Fibroblast of lung (primary cell): ENCODE measurements at places on chromosomes 6 and 20.
A peak's percentile ranks its signal among the peaks of the same experiment; 100 is the strongest.

DNA sequence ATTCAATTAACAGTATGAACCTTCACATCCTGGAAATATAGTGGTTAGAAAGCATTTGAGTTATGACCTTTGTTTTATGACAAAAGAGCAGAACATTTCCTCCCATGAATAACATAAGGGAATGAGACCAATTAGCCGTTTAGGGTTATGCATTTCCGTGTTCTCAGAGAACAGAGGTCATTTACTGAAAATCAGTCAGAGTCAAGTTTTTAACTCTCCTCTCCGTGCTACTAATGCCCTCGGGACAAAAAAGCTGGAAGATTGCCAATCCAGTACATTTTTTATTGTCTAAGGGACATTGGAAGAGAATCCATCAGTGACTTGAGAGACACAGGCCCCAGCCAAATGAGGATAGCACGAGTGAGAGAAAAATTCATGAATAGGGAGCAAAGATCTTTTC is 632.7 kb downstream of the RFPL4B start:
- peak; percentile 64 for DNase-seq

DNA sequence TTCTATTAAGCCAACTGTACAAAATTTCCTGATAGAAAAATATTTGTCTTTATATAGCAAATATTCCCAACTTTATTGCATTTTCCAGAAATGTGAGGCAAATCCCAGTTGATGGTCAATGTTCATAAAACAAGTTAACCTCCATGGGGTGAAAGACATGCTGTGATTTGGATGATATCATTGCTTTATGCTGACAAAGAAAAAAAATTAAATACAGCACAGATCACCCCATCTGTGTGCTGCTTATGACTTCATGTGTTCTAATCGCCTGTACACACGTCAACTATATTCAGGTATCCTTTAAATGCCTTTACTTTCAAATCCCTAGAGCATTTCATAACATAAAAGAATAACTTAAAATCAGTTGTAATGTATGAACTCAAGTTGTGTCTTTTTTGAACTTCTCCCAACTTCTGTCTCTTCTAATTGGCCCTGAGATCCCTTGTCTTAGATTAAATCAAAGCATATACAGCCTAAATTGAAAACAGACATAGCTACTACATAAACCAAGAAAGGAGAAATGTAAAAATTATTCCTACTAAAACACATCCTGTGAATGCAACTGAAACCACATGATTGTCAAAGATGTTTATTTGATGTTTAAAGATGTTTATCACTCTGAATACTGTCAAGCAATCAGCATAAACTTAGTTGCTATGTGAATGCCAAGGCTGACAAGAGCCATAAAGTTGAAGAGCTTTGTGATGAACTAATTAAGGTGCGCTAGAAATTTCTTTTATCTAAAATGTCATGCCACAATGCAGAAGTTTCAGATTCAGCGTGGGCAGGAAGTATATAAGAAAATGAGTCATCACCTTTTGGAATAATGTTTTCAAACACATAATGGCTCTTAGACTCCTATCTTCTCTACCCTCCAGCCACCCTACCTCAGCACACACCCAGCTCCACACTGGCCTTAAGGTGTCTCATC is 68.7 kb downstream of the FILIP1 start:
- DNase-seq = no peak

DNA sequence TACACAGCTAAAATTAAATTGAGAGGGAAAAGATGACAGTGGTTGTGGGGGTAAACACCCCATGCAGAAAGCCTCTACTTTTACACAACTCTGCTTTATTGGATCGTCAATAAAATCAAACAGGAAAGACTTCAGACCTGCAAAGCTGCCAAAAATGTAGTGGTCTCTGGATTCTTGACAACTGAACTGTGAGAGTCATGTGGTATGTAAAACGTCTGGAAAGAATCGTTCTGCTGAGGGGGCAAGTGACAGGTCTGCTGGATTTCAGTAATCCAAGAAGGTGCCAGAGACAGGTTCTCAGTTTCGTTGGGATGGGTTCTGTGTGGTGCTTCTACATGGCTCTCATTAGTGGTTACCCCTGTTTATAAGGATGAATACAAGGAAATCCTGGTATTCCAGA is 63.3 kb downstream of the TSPYL4 start:
- peak; percentile 97 for DNase-seq

DNA sequence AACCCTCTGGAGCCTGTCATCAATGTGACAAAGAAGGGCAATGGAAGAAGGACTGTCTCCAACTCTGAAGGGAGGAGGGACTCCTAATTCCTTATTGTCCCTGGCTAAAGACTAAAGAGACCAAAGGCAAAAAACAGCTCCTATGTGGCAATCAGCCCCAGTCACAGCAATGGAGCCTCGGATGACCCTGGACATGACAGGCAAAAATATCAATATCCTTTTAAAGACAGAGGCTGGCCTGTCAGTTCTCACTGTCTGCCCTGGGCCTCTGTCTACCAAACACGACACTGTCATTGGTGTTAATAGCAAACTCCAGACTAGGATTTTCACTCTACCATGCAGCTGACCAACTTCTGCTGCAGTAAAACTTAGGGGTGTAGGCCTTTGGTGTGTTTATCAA is 38.0 kb upstream of the POU5F1 start:
- DNase-seq = no peak

- DNase-seq = peak; percentile 29
These were observed 651 bp upstream of the BLTP3A start for GRCh38 chr6:34791164-34791700.

- no peak for DNase-seq
These were observed 773 bp downstream of the SMAP1 start for GRCh38 chr6:70668499-70668812.

DNA sequence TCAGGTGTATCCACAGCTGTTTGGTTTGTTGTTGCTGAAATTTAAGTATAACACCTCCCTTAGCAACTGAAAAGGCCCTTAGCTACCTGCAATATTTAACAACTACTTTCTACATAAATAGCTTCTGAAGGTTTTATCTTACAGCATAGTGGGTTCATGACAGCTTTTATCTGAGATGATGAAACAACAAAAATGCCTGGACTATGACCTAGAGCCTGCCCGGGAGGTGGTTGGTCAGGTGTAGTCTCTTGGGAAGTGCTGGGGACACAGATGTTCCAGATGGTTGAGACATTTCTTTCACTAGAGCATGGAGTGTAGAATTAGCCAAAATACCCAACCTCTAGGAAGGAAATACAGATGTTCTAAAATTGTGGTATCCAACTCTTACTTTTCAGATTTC is 705.4 kb downstream of the MAFB start:
- no peak for DNase-seq

- DNase-seq = no peak
These were observed 8.1 kb downstream of the CCR6 start for GRCh38 chr6:167130712-167131684.

GRCh38 chr20:56431471-56431870 is 19.4 kb downstream of the CASS4 start:
- no peak for DNase-seq

DNA sequence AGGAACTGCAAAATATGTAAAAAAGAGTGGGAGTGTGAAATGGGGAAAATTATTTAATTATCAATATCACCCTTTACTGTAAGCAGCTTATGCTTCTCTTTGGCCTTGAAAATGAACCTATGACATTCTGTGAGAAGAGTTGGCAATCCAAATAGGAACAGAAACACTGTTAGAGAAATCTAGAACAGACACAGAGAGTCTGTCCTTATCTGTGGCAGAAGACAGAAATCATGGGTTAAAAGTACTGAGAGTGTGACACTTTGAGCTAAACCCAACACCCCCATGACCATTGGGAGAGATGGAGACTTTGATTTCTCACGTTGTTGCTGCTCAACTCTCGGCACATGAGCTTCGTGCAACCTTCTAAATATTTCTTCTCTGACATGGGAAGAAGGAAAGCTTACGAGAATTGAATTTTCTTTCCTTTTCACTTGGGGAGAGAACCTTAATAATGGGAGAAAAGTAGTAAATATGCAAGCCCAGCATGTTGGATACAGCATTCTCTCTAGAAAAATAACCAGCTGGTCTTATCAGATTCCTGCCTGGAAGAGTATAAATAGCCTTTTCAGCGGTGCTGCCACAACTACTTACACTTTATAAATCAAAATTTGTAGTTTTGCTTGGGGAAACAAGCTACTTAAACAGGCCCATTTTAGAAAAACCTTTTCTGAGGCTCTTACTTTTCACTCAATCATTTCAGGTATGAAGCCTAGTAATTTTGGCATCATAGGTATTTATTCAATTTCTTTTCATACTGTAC is 49.4 kb upstream of the NOX3 start:
- DNase-seq = no peak

GRCh38 chr20:63119963-63120807 is 95.7 kb downstream of the YTHDF1 start:
- no peak for DNase-seq

- DNase-seq = no peak
These were observed 10.3 kb upstream of the R3HDML start for GRCh38 chr20:44326391-44327159.

DNA sequence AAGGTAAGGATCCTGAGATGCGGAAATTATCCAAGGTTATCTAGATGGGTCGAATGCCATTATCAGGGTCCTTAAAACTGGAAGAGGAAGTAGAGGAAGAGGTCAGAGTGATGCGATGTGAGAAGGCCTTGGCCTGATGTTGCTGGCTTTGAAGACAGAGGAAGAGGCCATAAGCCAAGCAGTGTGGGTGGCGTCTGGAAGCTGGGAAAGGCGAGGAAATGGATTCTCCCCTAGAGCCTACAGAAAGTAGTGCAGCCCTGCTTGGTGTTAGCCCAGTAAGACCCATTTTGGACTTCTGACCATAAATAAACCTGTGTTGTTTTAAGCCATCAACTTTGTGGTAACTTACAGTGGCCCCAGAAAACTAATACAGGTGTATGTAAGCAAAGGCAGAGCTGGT is 2.0 kb downstream of the SRXN1 start:
- DNase-seq = no peak

DNA sequence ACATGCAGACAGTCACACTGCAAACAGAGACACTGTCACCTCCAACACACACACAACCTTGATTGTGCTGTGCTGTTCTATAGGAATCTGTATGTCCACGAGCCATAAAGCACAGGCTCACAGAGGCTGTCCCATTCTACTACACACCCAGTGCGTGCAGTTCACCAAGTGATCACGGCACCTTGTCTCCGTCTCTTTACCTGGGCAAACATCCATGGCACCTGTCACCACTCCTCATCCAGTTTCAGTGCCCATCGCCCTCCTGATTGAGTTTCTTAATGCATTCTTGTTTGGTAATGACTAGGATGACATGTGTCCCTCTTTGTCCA is 65.8 kb upstream of the STMND1 start:
- DNase-seq = no peak

DNA sequence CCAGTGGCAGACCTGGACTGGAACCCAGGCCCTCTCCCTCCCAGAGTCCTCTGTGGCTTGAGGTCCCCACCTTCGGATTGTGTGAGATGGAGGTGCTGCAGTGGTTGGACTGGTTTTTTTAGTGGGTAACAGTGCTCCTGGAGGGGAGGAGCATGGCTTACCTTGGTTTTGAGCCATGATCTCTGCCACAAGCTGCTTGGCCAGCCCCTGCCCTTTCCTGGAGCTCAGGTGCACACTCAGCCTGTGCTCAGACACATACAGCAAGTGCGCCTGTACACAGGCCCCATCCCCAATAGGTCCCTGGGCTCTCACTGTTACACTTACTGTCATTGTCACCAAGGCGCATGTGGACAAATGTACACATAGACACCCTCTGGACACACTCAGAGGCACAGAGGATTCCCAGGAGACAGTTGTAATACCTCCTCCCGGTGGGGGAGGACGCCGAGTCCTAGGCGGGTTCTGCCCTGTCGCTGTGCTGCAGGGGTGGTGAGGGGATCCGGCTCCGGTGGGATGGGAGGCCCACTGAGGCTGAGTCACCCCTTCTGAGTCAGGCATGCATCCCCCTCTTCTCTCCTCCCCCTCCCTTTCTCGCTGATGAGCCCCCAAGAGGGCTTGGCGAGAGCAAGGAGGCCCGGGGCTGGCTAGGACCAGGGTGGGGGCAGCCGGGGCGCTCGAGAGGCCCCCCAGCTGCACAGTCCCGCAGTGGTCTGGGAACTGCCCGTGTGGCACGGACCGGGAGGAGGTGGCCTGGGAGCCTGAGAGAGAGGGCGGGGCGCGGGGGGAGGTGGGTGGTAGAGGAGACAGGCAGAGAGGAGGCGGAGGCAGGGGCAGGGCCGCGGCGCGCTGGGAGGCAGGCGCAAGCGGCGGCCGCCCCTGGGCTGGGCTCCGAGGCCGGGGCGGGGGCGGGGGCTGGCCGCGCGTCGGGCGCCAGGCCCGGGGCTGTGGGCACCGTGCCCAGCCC is 522 bp upstream of the EPB41L1 start:
- peak; percentile 68 for DNase-seq

DNA sequence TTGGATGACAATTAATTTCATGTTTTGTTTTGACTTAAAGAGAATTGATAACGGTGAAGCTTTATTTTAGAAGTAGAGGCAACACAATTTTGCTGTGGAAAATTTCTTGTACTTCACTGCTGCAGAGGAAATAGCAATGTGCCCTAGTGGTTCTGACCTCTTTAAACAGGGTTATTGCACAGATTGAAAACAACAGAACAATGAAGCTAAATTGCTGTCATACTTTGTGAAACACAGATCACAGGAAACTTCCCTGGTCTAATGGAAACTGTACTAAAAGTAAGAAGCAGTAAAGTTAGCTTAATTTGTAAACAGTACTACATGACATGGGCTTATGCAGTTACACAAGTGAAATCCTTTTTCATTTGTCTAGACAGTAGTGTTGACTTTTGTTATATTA is 31.3 kb downstream of the OR2A4 start:
- peak; percentile 10 for DNase-seq

DNA sequence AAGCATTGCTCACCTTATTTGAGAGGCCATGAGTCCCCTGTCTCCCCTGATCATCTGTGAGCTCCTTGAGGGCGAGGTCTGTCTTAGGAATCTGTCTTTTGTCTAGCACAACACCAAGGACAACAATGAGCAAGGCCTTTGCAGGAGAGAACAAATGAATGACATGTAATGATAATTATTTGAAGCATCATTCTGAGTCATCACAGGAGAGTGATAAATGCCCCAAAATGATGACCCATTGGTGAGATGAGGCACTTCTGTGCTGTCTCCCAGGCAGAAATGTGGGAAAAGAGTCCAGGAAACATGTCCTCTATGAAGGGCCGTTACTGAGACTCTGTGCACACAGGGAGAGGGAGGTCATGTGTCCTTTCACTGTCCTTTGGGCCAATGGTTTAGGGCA is 105.2 kb upstream of the LRFN2 start:
- no peak for DNase-seq

GRCh38 chr6:27263886-27264285 is 16.4 kb downstream of the PRSS16 start:
- DNase-seq = no peak

GRCh38 chr20:18879262-18879661 is 65.7 kb downstream of the SCP2D1 start:
- no peak for DNase-seq
